ENCODE measurements at places on chromosomes 3 and 15.

GRCh38 chr15:67178569-67179210, 75.8 kb downstream of the AAGAB start:
- peak; percentile 77 for DNase-seq

DNA sequence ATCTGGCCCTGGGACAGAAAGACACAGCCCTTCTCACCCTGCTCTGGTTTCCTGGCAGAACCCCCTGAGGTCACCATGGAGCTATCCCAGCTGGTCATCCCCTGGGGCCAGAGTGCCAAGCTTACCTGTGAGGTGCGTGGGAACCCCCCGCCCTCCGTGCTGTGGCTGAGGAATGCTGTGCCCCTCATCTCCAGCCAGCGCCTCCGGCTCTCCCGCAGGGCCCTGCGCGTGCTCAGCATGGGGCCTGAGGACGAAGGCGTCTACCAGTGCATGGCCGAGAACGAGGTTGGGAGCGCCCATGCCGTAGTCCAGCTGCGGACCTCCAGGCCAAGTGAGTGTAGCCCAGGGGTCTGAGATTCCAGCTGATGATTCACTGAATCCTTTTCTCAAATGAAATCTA, 61.7 kb downstream of the BOC start:
- DNase-seq = no peak

DNA sequence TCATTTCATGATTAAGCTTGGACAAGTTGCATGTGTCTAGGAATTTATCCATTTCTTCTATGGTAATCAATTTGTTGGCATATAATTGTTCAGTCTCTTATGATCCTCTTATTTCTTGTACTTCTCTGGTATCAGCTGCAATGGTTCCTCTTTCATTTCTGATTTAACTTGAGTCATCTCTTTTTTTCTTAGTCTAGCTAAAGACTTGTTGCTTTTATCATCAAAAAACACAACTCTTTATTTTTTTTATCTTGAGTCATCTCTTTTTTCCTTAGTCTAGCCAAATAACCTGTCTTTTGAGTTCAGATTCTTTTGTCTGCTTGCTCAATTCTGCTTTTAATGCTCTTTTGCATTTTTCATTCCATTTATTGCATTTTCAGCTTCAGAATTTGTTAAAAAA, 37.3 kb downstream of the UBE3A start:
- no peak for DNase-seq

- no peak for DNase-seq
Measured at GRCh38 chr3:72048873-72049272, 263.9 kb upstream of the PROK2 start.

DNA sequence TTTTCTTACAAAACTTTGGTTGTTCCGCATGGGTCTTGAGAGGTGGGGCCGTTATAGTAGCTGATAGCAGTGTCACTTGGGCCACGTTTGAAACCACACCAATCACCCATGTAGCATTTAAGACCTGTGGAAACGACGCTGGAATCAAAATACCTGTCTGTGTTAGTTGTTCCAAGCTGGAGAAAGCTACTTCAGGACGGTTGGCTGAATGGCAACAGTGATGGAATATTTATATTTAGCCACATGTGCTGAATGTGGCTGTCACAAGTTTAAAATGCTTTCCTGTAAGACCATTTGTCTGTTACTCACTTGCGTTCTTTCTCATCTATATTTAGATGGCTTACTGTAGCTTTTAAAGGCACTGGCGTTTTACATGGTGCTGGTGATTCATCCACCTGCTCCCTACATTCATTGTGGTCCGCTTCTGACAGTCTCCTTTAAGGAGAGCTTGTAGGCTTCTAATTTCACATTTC, 1.4 kb downstream of the DNAJA4 start:
- DNase-seq = peak; percentile 31

DNA sequence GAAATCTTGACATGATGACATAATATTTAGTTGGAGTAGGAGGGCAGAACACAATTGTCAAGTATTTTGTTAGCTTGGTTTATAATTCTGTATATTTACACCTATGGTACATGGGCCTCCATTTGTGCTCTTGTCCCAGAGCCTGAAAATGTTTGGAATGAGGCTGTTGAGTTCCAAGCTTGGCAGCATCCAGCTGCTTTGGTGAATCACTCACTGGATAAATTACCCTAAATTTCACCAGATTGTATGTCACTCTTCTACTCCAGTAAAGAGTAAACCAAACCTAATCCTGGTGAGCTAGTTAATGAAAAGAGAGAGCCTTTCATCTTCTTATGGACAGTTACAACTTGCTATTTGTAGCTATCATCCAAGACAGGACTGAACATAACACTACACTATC, 928.7 kb downstream of the DIPK2A start:
- no peak for DNase-seq

- no peak for DNase-seq
Measured at GRCh38 chr15:66138096-66138783, 115.3 kb downstream of the MEGF11 start.

DNA sequence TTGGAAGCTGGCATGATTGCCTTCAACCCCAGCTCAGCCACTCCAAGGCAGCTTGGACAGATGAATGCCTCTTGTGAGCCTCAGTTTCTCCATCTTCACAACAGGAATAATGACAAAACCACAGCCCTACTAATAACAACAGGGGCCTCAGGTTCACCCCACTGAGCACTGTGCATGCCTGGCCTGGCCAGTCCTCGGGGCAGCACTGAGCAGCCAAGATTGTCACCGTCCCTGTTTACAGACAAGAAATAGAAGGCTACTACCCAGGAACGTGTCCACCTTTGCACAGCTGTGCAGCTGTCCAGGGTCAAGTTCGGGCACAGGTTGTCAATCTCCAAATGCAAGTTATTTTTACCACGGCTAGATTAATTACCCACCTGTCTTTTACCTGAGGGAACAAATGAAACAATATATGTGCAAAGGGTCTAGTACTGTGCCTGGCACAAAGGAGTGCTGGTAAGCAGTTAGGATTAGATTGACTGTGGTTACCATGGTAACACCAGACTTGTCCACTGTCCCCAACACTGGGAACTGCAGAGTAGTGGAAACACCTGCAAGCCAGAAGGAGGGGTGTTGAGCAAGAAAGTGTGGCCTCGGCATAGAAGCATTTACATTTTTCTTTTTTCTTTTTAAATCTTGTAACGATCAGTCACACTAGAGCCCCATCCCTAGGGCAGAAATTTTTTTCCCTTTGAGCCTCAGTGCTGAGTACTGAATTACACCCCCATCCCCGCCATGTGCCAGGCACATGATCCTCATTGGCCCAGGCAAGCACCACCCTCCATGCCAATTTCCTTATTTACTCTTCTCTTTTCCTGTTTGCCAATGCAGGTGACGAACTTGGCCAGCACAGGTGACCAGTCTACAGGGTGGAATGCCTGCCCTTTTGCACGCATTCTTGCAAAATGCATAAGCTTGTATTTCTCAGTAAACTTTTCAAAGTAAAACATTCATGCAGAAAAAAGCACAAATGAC, 66.3 kb upstream of the SLC6A6 start:
- DNase-seq = no peak

DNA sequence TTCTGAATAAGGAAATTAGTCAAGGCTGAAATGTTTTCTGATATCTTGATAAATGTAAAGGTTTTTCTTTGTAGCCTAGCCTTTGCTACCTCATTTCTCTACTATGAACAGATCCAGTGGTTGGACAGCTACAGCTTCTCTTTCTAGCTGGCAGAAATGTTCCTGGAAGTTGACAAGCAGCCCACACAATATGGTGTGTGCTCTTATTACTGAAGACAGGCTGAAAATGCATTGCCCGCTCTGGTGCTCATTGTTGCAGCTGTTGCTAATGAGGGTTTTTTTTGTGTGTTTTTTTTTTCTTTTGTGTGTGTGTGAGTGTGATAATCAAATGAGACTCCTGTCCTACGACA, 844.3 kb upstream of the SEMA6D start:
- DNase-seq = no peak

DNA sequence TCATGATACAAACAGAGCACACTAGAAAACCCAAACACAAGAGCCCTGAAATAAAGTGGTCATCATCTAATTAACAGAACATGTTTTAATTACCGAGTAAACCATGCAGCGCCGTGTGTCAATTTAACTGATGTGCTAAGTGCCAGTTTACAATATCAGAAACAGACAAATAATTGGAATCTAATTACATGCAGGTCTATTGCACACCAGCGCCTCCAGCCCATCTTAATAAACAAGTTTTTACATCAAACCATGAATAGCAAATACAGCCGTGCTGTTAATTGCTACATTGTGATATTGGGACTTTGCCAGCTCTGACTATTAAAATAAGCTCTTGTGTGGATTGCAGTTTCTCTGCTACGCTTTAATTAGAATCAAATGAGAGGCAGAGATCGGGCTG, 510.2 kb upstream of the MDFIC2 start:
- DNase-seq = no peak

DNA sequence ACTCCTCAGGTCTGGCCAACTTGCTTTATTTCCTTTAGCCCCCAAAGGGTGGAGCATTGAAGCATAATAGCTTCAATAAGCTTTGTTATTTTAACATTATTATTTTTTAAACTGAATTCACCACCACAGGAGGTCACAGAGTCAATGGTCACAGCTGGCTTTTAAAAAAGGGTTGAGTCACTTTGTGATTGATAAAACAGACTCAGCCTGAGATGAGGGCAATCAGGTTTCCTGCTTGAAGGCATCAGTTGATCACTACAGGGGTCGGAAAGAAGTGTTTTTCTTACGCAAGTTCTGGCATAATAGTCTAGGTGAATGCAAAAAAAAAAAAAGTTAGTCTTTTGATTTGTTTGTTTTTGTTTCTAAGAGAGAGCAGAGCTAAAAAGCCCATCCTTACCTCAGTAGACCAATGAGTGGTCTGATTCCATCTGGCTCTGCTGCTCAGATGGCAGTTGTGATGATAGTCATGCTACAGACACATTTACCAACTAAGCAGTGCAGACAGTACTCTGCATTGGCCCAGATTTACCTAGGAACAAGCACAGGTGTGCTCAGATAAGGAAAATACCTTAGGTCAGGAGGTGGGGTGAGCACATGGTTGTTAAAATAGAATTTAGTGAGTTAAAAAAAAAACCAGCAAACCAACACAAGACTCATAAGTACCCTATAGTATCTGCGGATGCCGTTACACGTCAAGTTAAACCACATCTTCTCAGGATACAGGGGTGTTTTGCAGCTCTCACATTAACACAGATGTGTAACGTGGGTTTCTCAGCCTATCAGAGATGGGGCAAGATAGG, 22.6 kb downstream of the ZNF80 start:
- DNase-seq = no peak

DNA sequence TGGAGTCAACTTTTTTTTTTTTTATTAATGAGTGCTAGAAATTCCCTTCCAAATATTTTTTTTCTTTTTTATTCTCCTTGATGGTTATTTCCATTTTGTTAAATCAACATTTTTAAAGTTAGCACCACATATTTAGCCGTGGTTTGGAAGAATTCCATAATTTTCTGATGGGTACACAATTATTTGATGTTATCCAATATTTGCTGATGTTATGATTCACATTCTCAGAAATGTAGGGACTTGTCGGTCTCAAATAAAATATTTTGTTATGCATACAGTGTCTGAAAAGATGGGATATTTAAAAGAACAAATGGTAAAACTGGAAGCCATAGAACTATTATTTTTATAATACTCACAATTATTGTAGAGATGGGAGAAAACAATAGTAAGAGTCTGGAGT, 911.5 kb upstream of the GBE1 start:
- no peak for DNase-seq

GRCh38 chr3:28556195-28556594, 207.6 kb upstream of the AZI2 start:
- no peak for DNase-seq

- DNase-seq = peak; percentile 79
Measured at GRCh38 chr3:148943506-148944205, 47.7 kb upstream of the GYG1 start.

DNA sequence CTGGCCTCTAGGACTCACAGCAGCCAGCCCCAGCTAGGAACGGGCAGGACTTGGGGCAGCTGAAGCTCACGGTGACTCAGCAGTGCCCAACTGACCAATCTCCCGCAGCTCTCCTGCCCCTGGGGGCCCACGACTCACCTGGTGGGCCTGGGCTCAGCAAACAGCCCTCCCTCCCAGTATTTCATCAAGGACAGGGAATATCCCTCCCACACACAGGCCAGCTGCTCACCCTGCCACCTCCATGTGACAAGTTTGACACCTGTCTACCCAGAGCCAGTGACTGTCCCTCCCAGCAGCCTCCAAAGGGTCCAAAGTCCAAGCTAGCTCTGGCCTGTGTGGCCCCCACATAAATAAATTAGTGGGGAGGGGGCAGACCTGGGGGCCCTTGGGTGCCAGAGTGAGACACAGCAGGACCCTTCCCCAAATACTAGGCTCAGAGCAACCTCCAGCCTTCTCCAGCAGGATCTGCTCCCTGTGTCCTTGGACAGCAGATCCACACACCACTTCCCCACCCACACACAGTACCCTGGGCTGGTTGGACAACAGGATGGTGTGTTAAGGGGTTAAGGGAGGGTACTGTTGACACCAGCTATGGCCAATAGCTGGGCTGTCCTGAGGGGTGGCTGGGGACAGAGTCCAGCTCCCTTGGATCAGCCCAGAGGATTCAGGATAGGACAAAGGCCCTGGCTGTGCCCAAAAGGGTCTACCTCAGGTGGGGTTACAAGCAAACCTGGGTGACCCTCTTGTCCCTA, 4.3 kb downstream of the GNAT1 start:
- DNase-seq = no peak

- no peak for DNase-seq
Measured at GRCh38 chr3:109131276-109131675, 5.2 kb upstream of the C3orf85 start.

GRCh38 chr3:197801891-197802778, 11.1 kb downstream of the LRCH3 start:
- DNase-seq = peak; percentile 42
